ENCODE measurements at places on chromosomes 4 and X. TPM values are rescaled to one million over a fixed set of nuclear protein-coding genes. Genes with fewer than 3 reads are reported as not detected.

- no peak for ATAC-seq
These were observed 670.3 kb upstream of the FAM241A start for GRCh38 chr4:111475001-111475400.

GRCh38 chrX:67555578-67556203 is 11.9 kb downstream of the AR start:
- ATAC-seq: no peak

- ATAC-seq: no peak
These were observed 29.6 kb upstream of the ERVMER34-1 start for GRCh38 chr4:52780617-52781354.

- no peak for ATAC-seq
These were observed 21.2 kb upstream of the PDK3 start for GRCh38 chrX:24443918-24444317.

GRCh38 chr4:174317531-174317930 is 33.8 kb downstream of the CEP44 start:
- no peak for ATAC-seq

DNA sequence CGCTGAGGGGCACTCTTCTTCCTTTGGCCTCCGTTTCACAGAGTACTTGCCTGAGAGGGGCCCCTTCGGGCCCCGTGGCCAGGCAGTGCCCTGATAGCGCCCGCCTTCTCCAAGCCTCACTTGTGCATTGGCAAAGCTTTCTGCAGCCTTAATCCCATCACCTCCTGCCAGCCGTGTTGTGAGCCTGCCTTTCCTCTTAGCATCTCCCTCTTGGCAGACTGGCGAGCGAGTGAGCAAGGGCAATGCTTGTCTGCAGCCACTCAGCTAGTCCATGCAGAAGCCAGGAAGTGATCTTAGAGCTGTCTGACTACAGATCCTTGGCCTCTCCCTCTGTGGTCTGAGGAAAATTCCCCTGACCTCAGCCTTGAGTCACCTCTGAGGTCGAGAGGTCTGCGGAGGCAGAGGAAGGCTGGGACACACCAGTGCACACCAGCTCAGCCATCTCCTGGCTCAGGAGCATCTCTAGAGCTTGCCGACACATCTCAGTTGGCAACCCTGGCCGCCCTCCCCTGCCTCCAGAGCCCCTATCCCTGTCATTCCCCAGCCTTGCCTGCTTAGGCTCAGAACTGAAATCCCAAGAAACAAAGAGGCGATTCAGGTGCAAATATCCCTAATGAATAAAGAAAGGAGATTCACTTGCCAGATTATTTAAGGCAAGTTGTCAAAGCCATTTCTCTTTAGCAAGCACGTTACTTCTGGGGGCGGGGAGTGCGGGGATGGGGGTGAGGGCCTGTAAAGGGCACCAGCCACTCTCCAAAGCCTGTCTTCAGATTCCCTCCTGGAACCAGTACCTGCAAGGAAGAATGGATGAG is 143.5 kb upstream of the MAMLD1 start:
- peak; percentile 92 for ATAC-seq

DNA sequence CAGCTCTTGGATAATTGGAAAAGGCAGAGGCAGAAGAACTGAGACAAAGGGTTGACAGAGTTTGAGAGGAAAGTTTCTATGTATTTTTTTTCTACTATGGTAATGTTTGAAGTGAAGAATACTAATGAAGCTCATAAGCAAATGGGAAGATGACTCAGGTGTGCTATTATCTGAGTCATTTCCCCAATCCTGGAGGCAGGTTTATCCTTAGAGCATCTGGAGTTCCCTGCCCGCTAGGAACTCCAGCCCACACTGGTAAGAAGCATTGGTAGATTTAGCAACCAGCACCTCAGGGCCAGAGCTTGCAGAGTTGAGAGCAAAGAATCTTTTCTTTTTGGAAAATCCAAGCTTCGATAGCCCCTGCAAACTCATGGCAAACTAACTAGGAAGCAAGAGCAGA is 55.2 kb downstream of the DOCK11 start:
- peak; percentile 38 for ATAC-seq

GRCh38 chrX:125436855-125437254 is 117.2 kb downstream of the TEX13C start:
- ATAC-seq: no peak

DNA sequence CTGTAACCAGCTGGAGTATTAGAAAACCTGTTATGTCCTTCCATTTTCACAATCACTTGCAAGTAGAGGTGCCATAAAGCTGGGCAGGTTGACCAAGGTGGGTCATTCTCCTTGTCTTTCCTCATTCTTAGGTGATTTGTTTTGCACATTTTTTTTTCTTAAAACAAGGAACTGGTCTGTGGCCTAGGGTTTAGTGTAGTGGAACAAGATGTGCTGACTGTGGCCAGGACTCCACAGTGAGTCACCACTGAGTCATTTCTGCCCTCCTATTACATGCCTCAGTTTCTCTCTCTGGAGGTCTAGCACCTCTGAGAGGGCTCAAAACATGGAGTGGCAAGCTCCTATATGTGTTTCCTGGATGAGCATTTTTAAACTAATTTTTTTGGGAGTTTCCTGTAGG is 355.9 kb downstream of the GPM6A start:
- no peak for ATAC-seq

- no peak for ATAC-seq
These were observed at the start of gene AWAT2 for GRCh38 chrX:70049925-70050324. TSS of gene AWAT2 (minus strand) at chrX:70049938. CDS start at chrX:70049932, 6 bp downstream.

DNA sequence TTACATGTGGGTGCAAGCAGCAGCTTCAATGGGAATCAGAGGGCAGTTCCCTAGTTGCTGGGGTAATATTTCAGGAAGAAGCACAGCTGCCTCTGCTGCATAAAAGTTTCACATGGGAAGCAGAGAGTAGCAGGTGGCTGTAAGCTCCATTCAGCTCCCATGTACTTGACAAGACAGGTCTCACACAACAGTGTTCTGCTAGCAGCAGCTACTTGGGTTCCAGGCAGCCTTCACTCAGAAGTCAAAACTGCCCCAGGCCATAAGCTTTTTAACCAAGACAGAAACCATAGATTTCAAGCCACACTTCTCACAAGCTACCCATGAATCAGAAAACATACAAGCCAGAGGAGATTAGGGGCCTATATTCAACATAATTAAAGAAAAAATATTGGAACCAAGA is 41.4 kb upstream of the SPIN2A start:
- no peak for ATAC-seq

- ATAC-seq: no peak
These were observed 42.4 kb downstream of the PTTG2 start for GRCh38 chr4:38002451-38003071.

DNA sequence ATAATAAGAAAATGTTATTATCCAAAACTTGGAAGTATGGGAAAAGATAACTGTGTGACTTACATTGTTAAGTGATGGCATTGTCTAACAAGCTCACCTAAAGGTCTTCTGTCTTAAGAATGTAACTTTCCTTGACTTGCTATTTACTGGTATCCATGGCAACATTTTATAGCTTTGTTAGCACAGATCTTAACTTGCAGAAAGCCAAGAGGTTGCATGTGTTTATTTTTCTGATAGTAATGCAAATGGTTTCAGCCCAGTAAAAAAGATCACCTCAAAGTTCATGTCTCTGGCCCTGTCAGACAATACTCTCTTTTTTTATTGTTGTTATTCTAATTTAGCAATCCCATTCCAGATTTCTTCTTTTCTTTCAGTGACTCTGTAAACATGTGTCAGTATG is 425.3 kb downstream of the SPRY1 start:
- ATAC-seq: no peak

GRCh38 chrX:13658602-13659001 is 5.7 kb downstream of the TCEANC start:
- no peak for ATAC-seq

The MTMR8 gene
- total RNA-seq: 5.9 TPM

The RHOXF1 gene
- 0.37 TPM for total RNA-seq

The CFAP99 gene
- 0.11 TPM for total RNA-seq

The CCNA2 gene
- total RNA-seq: 86.2 TPM

The PLA2G12A gene
- 17.8 TPM for total RNA-seq

The RBM46 gene
- not detected for total RNA-seq

The ANK2 gene
- 0.87 TPM for total RNA-seq
